ENCODE measurements at places on chromosomes 7 and 10.

DNA sequence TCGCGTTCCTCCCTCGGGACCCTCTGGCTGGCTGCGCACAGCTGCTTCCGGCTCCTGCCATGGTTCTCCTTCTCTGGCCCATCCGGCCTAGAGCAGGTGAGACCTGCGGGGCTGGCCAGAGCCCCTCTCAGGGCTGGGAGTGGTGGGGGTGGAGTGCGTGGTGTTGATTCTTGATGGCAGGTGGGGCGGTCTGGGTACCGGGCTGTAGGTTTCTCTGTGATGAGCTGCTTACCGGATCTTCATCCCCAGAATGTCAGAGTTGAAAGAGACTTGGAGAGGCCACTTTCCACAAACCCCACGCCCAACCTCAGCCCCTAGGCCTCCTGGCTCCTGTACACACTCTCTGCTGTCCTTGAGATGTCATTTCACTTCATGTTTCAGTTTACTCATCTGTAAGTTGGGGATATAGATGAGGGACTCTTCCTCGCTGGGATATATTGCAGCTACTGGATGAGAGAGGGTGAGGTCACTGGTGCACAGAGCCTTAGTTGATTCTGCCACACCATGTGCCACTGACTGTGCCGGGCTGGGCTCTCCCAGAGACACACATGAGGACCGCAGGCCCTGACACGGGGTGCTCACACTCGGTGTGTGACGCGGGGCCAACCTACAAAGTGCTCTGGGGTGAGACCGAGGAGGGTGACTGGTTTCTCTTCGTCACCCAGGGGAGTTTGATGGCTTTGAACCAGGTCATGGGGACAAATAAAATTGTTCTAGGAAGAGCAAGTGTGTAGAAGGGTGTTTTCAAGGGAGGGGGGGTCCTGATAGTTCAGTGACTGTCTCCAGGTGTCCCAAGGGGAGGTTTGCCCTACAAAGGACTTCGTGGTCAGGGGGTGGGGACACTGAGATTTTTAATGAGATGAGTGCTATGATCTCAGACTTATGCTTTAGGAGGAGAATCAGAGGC, 29.5 kb downstream of the ZNF775 start:
- no peak for DNase-seq

DNA sequence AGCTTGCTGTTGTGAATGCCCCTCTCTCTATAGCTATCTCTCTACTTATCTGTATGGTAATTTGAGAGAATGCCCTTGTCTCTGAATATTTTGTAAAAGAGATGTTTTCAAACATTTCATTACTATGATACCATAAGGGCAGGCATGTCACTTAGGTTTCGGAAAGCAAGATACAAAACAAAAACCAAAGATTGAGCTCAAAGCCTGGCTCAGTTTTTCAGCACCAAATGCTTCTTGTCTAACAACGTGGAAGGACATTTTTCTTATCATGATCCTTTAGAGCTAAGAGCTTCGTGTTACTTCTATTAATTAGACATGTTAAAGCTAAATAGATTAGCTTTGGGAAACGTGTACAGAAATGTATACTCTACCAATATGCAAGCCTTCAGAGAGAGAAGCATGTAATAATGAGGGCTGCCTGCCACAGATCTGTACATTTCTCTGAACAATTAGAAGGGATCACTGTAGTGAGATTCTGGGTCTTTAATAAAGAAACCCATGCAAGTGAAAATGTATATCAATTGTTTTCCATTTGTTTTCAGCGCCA, 148.9 kb downstream of the ARID5B start:
- DNase-seq, result no peak

DNA sequence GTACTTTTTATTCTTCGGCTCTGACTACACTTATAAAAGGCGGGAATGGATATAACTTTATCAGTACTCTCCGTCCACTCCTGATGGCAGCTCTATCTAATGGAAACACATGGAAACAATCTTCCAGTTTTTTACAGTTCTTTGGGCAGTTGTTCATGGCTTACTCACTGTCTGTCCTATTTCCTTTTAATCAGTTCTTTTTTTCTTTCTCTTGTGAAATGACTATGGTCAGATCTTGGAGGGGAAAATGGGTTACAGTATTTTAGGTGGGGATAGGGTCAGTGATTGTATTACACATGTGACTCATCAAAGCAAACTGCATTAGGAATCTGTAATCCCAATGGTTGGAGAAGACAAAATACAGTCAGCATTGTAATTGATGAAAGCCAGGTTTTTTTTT, 112.4 kb downstream of the BICC1 start:
- no peak for DNase-seq

GRCh38 chr10:90031776-90032175, 330.4 kb downstream of the KIF20B start:
- no peak for DNase-seq

DNA sequence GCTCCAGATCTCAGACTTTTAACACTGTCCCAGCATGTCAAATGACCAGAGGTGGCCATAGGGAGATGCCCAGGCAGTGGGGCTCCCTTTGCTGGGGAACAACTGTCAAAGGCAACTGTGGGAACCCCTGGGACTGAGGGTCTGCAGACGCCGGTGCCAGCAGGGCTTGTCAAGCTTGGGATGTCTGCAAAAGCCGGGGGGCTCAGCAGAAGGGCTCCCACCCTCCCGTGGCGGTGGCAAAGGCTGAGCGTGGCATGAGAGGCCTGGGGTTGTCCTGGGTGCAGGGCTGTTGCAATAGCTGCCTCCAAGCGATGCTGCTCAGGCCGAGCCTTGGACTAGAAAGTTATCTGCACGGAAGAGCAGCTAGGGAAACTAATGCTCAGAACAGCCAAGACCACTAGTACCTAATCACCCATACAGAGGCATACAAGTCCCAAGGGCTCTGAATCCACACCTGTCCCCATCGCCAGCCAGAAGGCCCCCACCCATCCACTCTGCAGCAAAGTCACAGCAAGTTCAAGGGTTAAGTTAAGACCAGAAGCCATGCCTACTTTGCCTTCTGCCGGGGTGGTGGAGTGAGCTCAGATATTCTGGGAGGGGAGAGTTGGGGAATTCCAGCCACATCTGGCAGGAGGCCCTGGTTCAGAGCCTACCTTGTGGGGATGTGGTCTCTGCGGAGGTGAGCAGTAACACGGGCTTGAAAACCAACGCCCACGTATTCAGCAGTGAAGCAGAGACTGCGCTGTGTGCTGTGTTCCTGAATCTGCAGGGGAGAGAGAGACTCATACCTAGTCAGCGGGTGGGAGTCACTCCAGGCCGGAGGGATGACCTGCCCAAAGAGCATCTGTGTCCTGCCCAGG, 4.6 kb downstream of the SH2B2 start:
- no peak for DNase-seq

GRCh38 chr7:51444936-51445335, 128.3 kb upstream of the COBL start:
- no peak for DNase-seq
